ENCODE measurements at places on chromosomes 12 and 14. TPM values are rescaled to one million over a fixed set of nuclear protein-coding genes. Genes with fewer than 3 reads are reported as not detected.

The CMTM5 gene
- polyA plus RNA-seq: 0.80 TPM

The LBHD2 gene
- polyA plus RNA-seq: not detected

The TMEM63C gene
- polyA plus RNA-seq: 0.24 TPM

The GLIPR1L2 gene
- polyA plus RNA-seq: 1.6 TPM

The RGS6 gene
- not detected for polyA plus RNA-seq

The TMEM229B gene
- polyA plus RNA-seq: 7.0 TPM

The GAS2L3 gene
- polyA plus RNA-seq: not detected

The CD163L1 gene
- not detected for polyA plus RNA-seq

The CLEC9A gene
- polyA plus RNA-seq: not detected

The CCDC38 gene
- not detected for polyA plus RNA-seq

The TAS2R9 gene
- polyA plus RNA-seq: not detected

The GALNT16 gene
- polyA plus RNA-seq: not detected

The ESRRB gene
- not detected for polyA plus RNA-seq

The SLC17A8 gene
- not detected for polyA plus RNA-seq

The KLRB1 gene
- polyA plus RNA-seq: 5.7 TPM

The INHBC gene
- not detected for polyA plus RNA-seq

The RDH12 gene
- 0.11 TPM for polyA plus RNA-seq

The COQ6 gene
- 18.9 TPM for polyA plus RNA-seq

The BRMS1L gene
- polyA plus RNA-seq: 1.9 TPM

The SIRT4 gene
- 0.74 TPM for polyA plus RNA-seq

The NPAS3 gene
- polyA plus RNA-seq: not detected

The IKZF4 gene
- 0.35 TPM for polyA plus RNA-seq

The SMAGP gene
- 82.1 TPM for polyA plus RNA-seq

The MYF5 gene
- polyA plus RNA-seq: not detected

The KRT72 gene
- polyA plus RNA-seq: not detected

Measured in IgD-negative memory B cell (primary cell).